ENCODE measurements at places on chromosomes 7 and 10.

DNA sequence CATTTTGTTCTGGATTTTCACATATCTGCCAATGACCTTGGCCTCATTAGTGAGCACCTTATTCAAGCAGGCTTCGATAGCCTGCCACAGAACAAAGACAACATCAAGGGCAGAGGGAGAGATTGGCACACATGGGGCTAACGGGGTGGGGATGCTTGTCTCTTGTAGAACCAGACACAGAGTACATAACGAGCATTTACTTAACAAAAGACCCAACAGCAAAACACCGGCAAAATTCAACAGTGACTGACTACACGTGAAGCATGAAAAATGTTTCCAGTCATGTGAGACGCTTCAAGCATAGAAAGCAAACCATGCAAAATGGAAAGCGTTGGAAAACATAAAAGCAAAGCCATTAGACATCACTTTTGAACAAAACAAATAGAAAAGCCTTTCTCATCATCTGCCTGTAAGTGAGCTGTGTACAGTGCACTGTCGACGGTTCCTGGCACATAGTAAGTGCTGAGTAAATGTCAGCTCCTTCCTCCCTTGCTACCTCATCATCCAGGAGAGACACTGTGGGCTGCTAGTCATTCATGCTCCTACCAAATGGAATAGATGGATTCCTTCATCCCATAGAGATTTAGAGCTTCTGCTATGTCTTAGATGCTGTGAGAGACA lies 134.4 kb upstream of the AGK start:
- no peak for DNase-seq

DNA sequence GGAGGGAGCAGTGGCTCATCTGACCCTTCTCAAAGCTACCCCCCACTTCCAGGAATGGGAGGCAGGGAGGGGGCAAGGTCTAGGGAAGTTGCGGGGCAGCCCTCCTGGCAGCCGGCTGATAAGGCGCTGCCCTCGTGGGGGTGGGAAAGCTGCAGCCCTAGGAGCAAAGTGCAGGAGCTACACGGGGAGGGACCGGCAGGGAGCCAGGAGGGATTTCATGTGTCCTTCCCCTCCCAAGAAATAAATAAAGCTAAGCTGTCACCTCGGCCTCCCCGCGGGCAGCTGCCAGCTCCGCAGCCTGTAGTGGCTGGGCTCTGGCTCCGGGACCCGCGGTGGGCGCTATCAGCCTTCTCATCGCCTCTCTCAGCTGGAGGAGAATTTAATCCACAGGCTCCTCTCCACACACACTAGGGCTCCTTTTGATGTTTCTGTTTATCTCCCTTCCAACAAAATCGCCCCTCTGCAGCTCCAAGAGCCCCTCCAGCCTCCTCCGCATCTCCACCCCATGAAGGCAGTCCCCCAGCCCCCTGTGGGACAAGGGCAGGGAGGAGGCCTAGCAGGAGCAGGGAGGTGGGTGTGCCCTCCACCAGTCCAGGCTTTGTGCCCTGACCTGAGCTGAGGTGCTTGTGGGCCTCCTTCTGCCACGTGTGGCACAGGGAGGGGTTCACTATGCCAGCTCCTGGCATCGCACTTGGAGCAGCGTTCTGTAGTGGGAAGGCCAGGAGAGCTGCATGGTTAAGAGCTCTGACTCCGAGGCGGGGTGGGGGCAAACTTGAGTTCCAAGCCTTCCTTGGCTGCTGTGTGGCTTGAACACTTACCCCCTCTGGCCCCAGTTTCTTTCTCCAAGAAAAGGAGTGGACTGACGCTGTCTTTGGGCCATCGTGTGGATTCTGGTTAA lies 80.5 kb downstream of the C10orf105 start:
- no peak for DNase-seq

DNA sequence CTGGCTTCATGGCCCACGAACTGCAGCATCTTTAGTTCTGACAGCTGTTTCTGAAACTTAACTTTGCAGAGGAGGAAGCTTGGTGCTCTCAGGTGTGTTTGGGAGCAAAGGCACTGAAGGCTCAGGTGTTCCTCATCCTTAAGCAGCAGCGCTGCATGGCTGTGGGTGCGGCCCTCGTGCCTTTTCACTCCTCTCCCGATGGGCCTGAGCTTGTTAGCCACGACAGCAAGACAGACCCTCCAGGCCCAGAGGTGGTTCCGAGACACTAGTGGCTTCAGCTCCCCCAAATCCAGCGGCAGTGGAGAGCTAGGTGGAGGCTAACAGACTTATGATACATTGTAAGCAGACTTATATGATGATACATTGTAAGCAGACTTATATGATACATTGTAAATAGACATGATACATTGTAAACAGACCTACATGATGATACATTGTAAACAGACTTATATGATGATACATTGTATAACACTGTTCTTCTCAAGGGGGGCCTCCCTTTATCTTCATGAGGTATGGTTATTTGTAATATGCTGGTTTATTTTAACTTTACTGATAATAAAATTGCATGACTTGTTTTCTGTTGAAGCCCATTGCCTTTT lies 14.1 kb downstream of the PFKP start:
- no peak for DNase-seq

DNA sequence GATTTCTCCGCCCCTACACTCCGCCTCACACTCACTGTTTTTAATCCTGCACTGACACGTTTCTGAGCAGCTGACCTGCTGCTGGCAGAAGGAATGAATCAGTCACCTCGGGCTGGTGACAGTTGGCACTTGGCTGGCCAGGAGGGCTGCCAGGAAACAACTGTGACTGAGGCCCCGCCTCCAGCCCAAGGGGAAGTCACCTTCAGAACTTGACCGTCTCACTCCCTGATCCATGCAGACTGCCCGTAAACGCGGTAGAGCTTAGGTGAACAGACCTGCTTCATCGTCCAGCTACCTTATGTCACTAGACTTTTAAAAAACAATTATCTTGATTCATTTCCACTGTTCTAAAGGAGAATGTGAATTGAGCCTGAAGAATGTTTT lies 107.5 kb downstream of the DOCK1 start:
- DNase-seq: no peak

DNA sequence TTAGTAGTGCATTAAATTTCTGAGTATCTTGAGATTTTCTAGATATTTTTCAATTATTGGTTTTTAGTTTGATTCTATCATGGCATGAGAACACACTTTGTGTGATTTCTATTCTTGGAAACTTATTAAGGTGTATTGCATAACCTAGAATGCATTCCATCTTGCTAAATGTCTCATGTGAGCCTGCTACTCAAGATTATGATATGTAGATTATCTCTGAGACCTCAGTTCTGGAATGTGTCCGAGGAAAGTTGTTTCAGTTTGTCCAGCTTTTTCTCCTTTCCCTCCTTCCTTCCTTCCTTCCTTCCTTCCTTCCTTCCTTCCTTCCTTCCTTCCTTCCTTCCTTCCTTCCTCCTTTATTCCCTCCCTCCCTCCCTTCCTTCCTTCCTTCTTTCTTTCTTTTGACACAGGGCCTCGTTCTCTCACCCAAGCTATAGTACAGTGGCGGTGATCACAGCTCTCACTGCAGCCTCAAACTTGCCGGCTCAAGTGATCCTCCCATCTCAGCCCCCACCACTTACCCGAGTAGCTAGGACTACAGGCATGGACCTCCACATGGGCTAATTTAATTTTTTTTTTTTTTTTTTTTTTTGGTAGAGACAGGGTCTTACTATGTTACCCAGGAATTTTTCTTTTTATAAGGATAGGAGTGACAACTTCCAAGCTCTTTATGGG lies 7.6 kb downstream of the ITPRID1 start:
- no peak for DNase-seq

DNA sequence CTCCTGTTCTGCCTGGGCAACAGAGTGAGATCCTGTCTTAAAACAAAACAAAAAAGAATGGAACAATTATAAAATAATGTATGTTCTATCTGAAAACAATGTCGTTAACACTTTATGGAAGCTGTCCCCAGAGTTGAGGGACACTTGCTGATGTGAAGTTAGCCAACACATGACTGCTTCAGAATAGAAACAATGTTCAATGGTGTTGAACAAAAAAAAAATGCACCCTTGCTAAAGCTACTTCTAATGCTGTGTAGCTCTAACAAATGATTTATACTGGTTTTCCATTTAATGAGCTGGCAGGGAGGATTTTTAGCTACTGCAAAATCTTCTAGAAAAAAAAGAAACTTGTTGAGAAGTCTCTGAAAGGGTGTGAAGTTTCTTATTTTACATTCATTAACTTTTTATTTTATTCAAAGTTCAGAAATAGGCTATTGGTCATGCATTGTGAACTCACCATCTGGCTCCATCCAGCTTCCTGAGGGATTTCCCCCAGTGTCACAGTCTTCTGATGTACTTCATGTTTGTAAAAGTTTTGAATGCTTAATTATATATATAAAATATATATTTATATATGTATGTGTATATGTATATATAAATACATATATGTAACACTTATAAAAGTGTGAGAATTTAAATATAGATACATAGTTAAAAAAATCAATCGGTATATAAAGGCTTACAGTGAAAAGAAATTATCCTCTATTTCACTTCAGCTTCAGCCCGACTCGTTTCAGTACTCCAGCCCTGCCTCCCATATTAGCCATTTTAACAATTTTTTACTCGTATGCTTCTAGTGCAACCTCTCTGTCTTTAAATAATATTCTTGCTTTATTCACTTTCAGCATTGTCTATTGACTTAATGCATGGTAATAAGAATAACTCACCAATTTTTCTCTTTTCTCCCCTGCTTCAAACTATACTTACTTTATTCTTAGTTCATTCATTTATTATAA lies 35.0 kb downstream of the HDAC9 start:
- no peak for DNase-seq

GRCh38 chr10:103457896-103458583 lies 660 bp downstream of the CALHM1 start:
- DNase-seq: no peak

- DNase-seq: no peak
Measured at GRCh38 chr10:83165265-83165664, 974.0 kb upstream of the GHITM start.

- DNase-seq: no peak
Measured at GRCh38 chr10:31549896-31550295, 230.9 kb downstream of the ZEB1 start.

- no peak for DNase-seq
Measured at GRCh38 chr7:156604311-156604710, 36.3 kb upstream of the RNF32 start.

- DNase-seq: no peak
Measured at GRCh38 chr7:31126976-31127375, 74.9 kb downstream of the ADCYAP1R1 start.

Measured in stimulated activated CD4-positive, alpha-beta T cell treated with anti-CD3 and anti-CD28 coated beads, Interleukin-1b, Interleukin-23, amount 100 ng/mL, for 1 hour (primary cell).